Stimulated activated CD8-positive, alpha-beta memory T cell treated with anti-CD3 and anti-CD28 coated beads, Interleukin-2, amount 100 ng/mL, for 1 hour (primary cell): ENCODE measurements at places on chromosomes 16 and 17.

GRCh38 chr17:6599364-6599763 lies 41.1 kb downstream of the KIAA0753 start:
- DNase-seq = no peak

- DNase-seq = no peak
Observed at GRCh38 chr16:50038756-50039529, 13.9 kb downstream of the CNEP1R1 start.

- DNase-seq = no peak
Observed at GRCh38 chr17:81735264-81736102, 23.4 kb downstream of the SLC25A10 start.

DNA sequence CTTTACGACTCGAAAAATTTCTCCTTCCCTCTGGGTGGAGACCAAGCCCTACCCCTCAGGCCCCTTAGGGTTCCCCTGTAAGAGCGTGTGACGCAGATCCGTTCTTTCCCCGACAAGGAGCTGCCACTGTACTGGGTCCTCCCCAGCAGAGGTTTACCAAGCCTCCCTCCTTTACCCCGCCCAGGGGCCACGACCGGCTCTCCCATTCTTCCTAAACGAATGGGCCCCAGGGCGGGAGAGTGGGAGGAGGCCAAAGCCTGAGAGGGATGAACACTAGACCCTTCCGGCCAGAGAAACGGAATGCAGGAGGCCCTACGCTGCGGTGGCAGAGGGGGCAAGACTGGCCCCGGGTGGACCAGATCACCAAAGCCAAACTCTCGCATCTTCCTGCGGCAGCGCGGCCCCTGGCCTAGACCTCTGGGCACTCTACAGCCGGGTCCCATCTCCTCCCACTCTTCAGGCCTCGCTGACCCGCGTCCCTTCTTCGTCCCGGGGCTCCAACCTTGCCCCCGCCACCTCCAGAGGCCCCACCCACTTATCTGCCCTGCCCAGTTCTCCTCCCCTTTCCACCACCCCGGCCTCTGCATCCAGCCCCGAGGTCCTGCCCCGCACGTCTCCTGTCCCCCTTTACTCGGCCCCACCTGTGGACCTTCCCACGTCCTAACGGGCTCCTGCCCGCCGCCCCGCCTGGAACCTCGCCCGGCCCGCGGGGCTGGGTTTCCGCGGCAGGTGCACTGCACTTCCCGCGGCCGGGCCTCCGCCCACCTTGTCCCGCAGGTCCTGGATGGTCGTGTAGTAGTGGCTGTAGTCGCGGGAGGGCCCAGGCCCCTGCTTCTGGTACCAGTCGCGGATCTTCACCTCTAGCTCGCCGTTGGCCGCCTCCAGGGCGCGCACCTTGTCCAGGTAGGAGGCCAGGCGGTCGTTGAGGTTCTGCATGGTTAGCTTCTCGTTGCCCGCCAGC lies 765 bp downstream of the KRT19 start:
- no peak for DNase-seq

- DNase-seq = no peak
Observed at GRCh38 chr17:36746381-36747053, 145.1 kb downstream of the MRM1 start.

GRCh38 chr16:68238029-68238345 lies 2.1 kb upstream of the ESRP2 start:
- DNase-seq = no peak

- DNase-seq = no peak
Observed at GRCh38 chr17:61380836-61381525, 18.7 kb upstream of the TBX2 start.

DNA sequence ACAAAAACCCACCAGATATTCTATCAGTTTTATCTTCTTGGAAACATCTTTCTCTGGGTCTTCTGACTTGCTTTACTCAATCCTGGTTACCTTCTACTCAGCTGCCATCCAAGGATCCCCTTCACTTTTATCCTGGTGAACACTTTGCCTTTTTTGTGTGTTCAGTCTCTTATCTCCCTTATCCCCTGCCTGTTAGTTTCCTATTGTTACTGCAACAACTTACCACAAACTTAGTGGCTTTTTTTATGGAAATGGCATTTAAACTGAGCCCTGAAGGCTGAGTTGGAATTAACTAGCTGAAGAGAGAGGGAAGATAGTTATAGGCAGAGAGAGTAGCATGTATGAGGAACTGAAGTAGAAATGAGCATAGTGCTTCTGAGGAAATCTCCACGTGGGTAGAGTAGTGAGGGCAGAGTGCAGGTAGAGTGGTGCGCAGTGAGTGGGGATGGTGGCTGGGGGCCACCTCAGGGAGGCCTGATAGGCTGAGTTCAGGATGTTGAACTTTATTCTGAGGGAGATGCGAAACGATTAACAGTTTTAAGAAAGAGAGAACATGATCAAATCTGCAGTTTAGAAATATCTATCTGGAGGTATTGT lies 26.3 kb downstream of the TANGO6 start:
- no peak for DNase-seq

DNA sequence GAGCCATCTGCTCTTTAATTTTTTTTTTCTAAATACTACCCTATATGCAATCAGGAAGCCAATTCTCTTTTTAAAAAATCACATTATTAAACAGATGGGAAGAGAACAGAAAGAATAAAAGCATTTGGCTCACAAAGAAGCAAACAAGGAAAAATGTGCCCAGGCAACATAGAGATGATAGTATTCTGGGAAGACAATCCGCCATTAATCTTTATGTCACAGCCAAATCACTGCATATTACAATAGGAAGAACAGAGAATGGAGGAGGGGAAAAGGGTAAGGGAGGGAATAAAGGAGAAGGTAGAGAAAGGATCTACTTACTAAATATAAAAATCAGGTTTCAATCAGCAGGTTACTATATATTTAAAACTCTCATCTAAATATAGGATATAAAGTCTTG lies 34.3 kb downstream of the STAT5B start:
- DNase-seq = no peak

DNA sequence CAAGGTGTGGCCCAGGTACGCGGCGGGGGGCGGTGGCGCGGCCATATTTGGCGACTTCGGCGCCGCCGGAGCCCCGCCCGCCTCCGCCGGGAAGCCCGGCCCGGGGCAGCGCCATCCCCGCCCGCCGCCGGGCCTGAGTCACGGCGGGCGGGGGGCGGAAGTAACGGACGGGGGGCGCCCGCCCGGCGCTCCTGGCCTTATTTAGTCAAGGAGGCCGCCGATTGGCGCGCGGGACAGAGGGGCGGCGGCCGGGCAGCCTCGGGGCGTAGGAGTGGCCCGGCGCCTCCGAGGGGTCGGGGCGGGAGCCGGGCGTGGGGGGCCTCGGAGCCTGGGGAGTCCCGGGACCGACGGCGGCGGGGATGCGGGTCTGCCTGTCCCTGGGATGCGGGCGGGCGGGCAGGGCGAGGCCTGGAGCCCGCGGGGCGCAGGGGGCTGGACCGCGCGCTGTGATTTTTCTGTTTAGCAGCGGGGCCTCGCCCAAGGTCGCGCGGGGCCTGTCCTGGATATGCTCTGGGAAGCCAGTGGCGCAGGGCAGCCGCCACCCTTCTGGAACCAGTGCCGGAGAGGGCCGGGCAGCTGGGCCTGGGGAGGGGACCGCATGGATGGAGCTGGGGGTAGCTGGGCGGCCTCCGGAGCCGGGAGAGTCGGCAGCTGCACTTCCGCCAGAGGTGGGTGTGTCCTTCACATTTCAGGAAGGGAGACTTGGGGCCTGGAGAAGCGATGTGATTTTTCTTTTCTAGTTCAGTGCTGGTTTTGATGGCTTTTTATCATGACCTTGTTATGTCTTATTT lies 2.3 kb upstream of the ACTG1 start:
- DNase-seq = peak; percentile 55

GRCh38 chr17:8960325-8961140 lies 5.0 kb downstream of the PIK3R5 start:
- no peak for DNase-seq

DNA sequence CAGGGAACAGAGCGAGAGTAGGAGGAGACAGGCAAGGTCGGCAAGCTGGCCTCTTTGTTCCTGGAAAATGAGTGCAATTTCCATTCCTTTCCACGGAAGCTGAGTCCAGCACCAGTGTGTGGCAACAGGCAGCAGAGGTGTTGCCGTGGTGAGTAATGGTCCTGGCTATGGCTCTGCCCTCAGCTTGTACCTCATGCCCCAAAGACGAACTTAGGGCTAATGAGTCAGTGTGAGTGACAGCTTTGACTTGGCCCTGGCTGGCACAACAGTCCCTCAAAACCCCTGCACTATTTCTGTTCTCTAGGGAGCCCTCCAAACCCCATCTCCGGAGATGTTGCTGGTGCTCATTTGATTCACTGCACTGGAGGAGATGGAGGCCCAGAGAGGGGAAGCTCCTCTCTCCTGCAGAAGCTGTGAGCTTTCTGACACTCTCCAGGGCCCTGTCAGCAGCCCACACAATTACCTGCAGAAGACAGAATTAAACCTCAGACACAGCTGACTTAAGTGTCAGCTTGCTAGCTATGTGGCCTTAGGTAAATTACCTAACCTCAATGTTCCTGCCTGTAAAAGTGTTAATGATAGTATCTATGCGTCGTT lies 129.9 kb downstream of the TMEM132E start:
- no peak for DNase-seq

- DNase-seq = no peak
Observed at GRCh38 chr17:37518826-37519225, 29.1 kb downstream of the DUSP14 start.

GRCh38 chr16:11111856-11112634 lies 144.0 kb downstream of the SOCS1 start:
- DNase-seq = no peak

DNA sequence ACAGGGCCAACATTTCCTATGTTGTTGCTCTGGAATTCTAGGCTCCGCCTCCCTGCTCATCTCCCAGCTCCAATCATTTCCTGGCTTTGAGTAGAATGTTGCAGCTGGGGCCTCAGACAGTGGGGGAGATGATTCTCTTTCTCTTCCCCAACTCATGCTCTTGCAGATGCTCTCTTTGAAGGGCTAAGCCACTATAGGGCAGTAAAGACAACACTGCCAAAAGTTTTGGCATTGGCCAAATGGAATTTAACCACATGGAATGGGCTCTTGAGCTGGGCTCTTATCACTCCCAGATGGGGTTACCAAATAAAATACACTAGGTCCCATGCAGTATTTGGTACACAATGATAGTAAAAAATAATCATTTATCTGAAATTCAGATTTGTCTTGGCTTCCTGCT lies 19.6 kb upstream of the EFCAB13 start:
- no peak for DNase-seq

DNA sequence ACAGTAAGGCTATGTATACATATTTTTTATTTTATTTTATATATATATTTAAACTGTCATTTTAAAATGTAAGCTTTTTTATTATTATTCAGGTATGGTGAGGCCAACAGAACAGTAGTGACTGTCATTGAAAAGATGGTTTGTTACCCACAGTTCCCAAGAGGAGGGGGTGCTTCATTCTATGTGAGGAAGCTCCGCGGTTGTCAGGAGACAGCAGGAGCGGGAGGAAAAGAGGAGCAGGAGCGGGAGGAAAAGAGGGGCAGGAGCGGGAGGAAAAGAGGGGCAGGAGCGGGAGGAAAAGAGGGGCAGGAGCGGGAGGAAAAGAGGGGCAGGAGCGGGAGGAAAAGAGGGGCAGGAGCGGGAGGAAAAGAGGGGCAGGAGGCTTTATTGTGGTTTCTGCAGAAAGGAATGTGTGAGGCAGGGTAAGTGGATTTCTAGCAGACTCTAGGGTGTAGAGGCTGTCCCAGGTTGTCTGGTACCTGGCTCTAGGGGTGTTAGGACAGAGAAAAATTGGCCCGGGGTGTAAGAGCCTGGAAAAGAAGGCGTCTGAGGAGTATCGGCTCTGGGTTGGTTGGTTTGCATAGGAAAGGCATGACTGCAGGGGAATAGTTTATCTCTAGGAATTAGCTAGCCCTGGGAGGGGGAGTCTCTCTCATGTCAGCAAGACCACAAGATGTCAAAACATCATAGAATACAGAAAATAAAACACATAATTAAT lies 64.0 kb downstream of the GP2 start:
- DNase-seq = no peak
